ENCODE measurements at places on chromosomes 1 and 21.

DNA sequence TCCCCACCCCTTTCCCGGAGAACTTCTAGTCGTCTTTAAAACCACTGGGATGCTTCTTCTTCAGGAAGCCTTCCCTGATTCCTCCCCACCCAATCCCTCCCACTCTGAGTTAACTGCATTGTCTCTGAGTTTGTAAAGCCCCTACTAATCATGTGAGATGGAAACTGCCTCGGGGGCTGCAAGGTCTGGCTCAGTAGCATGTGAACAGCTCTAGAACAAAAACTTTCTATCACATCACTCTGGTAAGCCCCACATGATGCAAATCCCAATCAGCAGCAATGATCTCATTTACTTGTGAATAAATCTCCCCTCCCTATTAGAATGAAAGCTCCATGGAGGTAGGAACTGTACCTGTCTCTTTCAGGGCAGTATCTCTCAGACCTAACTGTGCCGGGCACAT lies 141.0 kb upstream of the JUN start:
- no peak for DNase-seq

- DNase-seq, result no peak
Measured at GRCh38 chr1:155017946-155018316, 15.3 kb downstream of the ZBTB7B start.

DNA sequence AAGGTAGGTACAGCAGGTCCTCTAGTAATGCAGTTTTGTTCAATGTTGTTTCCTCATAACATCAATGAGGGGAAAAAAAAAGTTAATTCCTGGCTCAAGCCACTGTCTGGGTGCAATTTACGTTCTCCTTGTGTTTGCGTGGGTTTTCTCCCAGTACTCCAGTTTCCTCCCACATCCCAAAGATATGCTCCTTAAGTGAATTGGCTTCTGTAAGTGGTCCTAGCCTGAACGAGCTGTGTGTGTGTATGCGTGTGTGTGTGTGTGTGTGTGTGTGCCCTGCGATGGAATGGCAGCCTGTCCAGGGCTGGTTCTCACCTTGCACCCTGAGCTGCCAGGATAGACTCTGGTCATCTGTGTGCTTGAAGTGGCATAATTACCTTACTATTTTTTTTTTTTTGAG lies 332.0 kb downstream of the PDE4B start:
- DNase-seq, result no peak

- no peak for DNase-seq
Measured at GRCh38 chr1:22702296-22703085, 8.1 kb upstream of the EPHB2 start.

GRCh38 chr1:92362970-92363369 lies 64.1 kb downstream of the RPAP2 start:
- no peak for DNase-seq

DNA sequence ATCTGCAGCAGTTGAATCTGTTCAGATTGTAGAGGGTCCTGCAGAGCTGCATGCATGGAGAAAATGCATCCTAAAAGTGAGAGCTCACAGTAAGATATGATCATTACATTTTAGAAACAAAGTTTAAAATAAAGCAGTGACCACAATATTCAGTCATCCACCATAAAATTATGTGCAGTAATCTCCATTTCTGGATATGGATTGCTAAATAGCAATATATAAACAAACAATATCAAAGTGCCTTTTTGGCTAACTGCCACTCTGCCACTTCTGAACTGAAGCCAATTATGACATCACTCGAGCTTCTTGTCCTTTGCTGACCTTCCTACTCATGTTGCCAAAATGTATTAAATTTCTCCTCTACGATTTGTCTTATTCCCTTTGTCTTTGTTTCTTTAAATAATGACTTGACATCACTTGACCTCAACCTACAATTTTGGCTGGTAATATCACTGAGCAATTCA lies 262.0 kb upstream of the CXADR start:
- no peak for DNase-seq

DNA sequence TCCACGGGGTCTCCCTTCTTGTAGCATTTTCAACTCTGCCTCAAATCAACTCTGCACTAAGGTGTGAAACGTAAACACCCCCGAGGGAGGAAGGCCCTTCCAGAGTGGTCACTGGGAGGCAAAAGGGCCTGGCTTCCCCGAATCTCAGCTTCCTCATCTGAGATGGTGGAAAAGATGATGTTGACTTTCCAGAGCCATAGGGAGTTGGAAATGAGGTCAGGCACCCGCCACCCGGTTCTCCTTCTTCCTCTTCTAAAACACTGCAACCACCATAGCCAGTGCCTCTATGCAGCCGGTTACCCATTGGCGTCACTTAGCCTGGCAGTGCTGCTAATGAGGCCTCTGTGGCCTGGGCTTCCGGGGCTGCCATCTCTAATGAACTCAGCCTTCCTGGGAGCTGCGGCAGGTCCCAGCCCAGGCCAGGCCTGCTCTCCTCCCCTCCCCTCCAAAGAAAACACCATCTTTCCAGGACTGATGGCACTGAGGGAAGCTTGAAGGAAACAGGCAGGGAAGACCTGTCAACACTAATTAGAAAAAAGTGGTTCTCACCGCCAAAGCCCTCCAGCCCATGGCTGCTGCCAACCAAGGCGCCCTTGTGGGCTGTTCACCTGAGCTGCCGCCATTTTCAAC lies 175.0 kb downstream of the KAZN start:
- DNase-seq, result no peak

- no peak for DNase-seq
Measured at GRCh38 chr1:229133151-229133550, 137.8 kb upstream of the RAB4A start.

DNA sequence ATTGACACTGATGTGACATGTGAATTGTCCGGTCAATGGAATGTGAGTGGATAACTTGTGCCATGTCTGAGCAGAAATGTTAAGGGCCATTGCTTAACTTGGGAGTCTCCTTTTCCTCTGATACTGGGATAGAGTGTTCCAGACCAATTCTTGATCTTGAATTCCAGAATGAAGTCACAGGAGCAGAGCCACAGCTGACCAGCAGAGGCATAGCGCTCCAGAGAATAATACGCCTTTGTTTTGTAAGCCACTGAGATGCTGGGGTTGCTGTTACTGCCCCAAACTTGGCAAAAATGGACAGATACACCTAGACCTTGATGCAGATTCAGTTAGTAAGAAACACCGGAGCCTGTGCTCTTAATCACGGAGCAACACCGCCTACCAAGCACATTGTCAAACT lies 6.3 kb downstream of the KCNJ6 start:
- DNase-seq, result no peak

DNA sequence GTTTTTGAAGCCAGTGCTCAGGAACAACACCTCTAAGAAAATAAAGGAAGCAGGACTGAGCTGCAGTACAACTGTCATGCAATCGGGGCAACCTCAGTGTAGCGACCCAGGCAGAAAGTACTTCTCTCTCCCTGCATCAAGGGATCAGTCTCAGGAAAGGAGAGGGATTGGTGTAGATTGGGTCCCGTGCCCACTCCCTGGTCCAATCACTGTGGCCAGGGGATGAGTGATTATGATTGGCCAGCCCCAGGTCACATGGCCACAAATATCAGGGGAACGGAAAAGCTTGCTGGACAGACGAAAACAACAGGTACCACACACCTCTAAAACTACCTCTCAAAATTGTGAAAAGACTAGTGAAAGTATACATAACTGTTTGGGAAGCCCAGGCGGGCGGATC lies 136.2 kb upstream of the F3 start:
- DNase-seq, result no peak

GRCh38 chr1:226826479-226827261 lies 43.7 kb upstream of the PSEN2 start:
- no peak for DNase-seq

DNA sequence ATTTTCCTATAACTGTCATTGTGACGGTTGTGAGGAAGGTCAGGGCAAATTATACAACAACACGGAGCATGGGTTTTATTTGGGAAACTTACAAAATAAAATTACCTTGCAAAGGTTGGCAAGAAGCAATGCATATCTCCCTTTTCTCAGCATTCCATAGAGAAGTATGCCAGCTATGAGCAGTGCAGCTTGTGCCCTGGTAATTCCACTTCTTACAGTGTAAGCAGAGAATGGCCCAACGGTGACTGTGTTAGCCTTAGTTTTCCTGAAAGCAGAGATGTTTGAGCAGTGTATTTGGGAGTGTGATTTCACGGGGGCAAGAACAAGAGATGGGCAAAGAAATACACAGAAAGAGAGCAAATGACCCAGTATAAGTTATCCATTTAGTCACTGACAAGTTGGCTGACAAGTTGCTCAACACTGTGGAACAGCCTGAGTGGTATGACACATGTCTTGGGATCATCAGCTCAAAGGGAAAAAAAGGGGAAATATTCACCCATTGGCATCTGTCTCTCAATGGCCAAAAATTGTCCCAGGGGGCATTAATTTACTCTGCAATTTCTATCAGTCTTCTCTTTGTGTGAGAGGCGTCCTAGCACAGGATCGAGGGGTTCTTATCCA lies 210.9 kb upstream of the NRIP1 start:
- DNase-seq, result no peak

- no peak for DNase-seq
Measured at GRCh38 chr1:84795966-84796600, 96.9 kb downstream of the LPAR3 start.

DNA sequence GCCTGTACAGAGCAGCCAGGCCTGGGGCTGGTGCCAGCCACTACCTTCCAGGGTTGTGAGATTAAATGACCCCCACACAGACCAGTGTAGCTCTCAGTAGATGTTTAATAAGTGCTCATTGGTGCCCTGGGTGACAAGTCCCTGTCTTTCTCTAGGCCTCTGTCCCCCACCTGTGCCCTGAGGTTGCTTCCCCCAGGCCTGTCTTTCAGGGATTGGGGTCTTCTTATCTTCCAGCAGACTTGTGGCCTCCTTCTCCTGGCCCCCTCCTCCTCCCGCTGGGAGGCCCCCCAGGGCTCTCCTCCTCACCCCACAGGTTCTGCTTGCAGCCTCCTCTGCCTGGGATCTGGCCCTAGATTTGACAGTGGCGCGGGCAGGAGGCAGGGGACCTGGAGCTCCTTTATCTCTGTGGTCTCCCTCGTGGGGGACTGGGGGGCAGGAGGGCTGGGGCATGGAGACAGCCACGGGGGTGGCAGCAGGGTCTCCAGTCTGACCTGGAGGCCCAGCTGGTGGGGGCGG lies 40.3 kb downstream of the EPHA2 start:
- DNase-seq, result no peak

DNA sequence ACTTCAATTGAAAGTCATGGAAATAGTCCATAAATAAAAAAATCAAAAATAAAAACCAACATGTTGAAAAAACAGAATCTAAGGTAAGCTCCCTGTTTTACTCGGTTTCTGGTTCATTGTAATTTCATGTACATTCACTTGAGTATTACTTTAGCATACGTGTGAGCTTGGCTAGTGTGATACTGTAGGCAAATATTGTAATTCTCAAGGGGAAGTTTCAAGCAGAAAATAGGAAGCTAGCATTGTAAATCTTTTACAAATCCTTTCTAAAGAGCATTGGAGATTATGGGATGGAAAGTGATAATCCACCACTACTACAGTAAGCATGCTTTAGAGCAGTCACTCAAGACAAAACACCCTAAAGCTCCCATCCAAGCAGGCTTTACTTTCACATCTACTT lies 3.3 kb upstream of the LPAR3 start:
- DNase-seq, result no peak

- no peak for DNase-seq
Measured at GRCh38 chr1:54583307-54583686, 35.3 kb downstream of the ACOT11 start.

DNA sequence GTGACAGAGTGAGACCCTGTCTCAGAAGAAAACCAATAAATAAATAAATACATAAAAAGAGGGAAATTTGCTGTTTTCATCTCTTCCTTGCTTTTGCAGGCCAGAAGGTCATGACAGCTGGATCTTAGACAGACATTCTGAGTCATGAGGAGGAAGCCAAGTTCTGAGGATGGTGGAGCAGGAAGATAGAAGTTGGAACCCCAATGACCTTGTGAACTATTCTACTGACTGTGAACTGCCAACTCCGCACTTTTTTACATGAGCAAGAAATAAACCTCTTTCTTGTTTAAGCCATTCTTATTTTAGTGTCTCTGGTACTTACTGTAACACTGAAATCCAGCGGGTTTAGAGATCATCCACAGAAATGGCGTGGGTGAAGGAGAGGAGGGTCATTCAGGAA lies 8.5 kb downstream of the CD84 start:
- DNase-seq, result no peak

DNA sequence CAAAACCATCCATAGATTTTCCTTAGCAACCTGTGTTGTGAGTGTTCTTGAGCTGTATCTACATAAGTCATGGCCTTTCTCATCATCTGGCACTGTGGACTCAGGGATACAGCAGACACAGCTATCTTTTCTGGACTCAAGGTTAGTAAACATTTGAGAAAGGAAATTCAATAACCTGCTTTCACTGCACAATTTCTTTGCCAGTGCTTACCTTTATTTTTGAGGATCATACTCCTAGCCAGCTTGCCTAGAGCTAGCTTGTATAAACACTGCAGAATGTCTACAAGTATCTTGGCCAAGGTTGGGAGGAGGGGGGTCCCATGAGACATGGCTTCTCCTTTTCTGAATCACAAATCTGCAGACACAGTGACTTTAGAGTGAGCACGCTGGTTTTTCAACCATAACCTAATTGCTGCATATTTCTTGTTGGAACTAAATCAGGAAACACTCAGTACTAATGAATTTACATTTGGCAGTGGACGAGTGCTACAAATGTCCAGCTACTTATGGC lies 27.2 kb downstream of the ADAMTS5 start:
- no peak for DNase-seq

- DNase-seq, result no peak
Measured at GRCh38 chr1:117173006-117173405, 37.7 kb downstream of the VTCN1 start.

- no peak for DNase-seq
Measured at GRCh38 chr21:45549626-45550463, 7.6 kb upstream of the SLC19A1 start.

DNA sequence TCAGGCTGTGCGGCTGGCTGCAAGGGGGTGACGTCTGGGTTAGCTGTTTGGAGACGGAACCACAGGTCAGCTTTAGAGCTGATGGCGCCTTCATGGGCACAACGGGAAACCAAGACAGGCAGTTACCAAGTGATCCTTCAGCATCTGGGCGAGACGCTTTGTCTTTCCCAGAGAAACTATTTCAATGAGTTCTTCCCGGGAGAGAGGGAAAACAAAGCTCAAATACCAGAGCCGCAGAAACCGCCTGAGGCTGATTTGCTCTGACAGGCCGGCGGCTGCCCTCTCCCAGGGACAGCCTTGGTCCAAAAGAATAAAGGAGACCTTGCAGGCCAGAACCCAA lies 76.5 kb downstream of the CD58 start:
- no peak for DNase-seq

DNA sequence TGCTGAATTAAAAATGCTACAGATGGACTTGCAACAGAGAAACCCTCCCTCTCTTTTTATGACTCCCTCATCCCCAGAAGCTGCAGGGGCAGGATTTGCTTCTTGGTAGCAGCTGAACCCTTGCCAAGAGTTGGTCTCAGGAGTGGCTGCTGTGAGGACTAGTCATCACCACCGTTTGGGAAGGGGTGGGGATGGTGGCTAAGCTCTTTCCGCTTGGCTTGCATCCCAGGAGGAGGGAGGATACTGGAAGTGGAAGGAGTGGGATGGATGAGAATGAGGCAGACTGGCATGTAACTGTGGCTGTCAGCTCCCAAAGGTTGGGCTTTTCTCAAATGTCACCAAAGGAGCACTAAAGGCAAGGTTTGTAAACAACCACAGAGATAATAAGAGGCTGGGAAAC lies 50.8 kb upstream of the COL24A1 start:
- no peak for DNase-seq
